WTC11 (cell line): ENCODE measurements at places on chromosomes 1 and 21. TPM values are rescaled to one million over a fixed set of nuclear protein-coding genes. Genes with fewer than 3 reads are reported as not detected.
A peak's percentile ranks its signal among the peaks of the same experiment; 100 is the strongest.

GRCh38 chr21:34027721-34028461 is 45.5 kb upstream of the MRPS6 start:
- no peak for DNase-seq

GRCh38 chr1:167273027-167273800 is 52.5 kb downstream of the POU2F1 start:
- no peak for DNase-seq

DNA sequence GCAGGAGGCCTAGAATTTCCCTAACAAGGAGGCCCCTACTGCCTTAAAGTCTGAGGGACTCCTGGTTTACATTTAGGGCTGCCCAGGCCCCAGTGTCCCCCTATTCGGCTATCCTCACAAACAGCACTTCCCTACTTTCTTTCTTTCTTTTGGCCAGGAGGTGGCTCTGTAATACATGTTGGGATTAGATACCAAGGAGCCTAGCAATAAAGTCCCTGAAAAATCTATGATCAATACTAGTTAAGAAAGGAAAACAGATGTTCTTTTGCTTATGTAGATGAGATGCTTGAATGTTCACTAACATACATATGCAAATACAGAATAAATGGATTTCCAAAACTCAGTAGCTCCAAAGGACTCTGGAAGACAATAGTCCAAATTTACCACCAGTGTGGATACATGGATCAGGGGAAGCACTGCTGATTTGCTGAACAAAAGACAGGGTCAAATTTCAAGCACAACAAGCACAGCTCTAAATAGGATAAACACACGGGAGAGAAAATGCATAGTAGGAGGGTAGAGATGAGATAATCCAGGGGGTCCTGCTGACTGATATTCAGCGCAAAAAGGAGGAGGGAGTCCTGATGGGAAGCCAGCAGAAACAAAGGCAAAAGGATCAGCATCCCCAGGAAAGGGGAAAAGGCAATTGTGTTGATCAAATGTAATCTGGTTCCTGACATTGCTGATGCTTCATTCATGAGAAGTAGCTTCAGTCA is 240.0 kb downstream of the NUF2 start:
- DNase-seq: peak; percentile 16

DNA sequence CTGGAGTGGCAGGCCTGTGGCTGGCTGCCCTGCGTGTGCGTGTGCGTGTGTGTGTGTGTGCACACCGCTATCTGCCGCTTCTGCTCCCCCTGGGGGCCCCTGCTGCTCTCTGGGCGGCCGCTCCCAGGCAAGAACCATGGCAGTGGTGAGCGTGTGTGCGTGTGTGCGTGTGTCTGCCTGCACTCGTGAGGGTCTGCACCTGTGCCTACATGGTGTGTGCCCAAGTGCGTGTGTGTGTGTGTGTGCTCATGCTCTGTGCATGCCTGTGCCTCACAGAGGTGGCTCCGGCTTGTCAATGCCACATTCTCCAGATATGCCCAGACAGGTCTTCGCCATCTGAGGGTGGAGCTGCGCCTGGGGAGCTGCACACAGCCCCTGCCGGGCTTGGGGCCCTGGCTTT is 18.7 kb upstream of the PEX10 start:
- no peak for DNase-seq

DNA sequence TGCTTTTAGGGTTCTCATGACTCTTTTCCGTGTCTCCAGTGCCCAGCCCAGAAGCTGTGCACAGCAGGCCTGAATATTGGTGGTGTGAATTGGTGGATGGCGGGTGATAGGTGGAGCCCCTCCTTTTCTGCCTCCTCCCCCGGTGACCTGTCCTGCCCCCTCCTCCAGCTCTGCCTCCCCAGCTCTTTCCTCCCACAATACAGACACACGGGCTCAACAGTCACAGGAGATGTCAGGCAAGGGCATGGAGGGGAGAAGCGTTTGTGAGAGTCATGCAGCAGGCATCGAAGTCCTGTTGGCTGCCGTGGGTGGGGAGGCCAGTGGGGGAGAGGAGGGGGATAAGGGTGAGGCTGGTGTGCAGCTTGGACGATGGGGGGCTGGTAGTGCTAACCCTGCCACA is 17.3 kb upstream of the TTC4 start:
- no peak for DNase-seq

- no peak for DNase-seq
These were observed 35.9 kb upstream of the PTGS2 start for GRCh38 chr1:186715887-186716809.

GRCh38 chr1:21659099-21659923 is 9.8 kb downstream of the RAP1GAP start:
- peak; percentile 86 for DNase-seq

- DNase-seq: no peak
These were observed 386.3 kb downstream of the DISC1 start for GRCh38 chr1:232012773-232013386.

DNA sequence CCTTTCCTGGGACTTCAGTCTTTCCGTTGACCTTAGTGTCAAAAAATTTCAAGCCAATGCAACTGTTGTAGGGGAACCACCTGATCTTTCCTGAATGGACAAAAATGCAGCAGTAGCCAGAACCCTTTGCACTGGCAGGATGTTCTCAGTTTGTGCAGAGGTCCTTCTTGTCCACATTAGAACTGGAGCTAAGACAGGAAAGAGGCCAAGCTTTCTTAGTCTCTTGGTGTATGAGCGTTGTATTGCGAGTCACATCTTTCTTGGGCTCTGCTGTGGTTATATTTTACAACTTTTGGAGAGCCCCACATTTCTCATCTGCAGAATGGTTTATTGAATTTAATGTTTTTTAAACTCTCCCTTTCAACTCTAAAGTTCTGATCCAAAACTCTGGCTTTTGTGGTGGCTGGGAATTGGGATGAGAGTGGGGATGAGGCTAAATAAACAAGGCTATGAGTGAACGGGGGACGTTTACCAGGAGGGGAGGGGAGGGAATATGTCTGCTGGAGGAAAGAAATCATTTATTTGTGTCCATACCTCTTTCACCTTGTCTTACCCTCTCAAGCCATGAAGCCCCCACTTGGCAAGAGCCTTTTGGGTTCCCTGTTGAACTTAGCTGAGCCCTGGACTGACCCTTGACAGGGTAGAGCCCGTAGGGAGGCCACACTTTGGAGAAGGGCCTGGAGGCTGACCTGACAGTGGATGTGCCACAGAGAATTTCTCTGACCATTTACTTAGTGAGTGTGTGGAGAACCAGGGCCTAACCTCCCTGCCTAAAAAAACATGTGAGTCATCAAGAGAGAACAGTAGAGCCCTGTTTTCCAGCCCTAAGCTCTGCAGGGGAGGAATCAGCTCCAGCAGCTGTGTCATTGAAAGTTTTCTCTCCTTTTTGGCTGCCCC is 586 bp downstream of the CHI3L2 start:
- no peak for DNase-seq

DNA sequence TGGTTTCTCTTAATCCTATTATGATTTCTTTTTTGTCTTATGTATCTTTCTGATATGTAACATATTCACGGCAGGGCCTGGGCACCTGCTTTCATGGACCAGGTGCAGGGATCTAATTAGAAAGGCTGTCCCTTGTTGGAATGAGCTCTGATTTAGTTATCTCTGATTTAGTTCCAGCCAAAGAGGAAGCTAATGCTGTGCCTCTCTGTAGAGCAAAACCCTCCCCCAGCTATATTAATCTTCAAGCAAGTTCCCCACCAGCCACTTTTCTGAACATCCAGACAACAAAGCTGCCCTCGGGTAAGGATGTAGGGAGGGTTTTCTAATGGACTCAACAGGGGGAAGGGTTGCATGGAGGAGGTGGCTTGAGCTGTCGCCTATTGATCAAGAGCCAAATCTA is 6.1 kb downstream of the TSACC start:
- DNase-seq: no peak

DNA sequence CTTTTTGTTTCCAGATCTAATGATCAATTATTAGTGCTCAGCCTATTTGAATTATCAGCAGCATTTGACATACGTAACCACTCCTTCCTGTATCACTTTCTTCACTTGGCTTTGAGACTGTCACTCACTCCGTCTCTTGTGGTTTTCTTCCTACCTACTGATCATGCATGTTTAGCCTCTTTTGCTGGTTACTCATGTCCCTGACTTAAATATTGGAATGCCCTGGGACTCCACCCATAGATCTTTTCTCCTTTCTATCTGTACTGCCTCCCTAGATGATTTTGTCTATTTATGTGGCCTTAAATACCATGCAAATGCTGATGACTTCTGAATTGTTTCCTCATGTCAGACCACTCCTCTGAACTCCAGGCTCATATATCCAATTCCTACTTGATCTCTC is 57.7 kb upstream of the PDE4B start:
- no peak for DNase-seq

DNA sequence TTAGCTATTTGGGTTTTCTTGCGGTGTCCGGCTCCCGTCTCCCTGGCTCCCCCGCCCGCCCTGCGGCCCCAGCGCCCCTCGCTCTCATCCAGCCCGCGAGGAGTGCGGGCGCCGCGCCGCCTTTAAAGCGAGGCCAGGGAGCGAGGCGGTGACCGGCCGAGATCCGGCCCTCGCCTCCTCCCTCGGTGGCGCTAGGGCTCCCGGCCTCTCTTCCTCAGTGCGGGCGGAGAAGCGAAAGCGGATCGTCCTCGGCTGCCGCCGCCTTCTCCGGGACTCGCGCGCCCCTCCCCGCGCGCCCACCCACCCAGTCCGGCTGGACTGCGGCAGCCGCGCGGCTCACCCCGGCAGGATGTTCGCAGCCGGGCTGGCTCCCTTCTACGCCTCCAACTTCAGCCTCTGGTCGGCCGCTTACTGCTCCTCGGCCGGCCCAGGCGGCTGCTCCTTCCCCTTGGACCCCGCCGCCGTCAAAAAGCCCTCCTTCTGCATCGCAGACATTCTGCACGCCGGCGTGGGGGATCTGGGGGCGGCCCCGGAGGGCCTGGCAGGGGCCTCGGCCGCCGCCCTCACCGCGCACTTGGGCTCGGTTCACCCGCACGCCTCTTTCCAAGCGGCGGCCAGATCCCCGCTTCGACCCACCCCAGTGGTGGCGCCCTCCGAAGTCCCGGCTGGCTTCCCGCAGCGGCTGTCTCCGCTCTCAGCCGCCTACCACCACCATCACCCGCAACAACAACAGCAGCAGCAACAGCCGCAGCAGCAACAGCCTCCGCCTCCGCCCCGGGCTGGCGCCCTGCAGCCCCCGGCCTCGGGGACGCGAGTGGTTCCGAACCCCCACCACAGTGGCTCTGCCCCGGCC is 492 bp downstream of the HLX start:
- DNase-seq: peak; percentile 41

DNA sequence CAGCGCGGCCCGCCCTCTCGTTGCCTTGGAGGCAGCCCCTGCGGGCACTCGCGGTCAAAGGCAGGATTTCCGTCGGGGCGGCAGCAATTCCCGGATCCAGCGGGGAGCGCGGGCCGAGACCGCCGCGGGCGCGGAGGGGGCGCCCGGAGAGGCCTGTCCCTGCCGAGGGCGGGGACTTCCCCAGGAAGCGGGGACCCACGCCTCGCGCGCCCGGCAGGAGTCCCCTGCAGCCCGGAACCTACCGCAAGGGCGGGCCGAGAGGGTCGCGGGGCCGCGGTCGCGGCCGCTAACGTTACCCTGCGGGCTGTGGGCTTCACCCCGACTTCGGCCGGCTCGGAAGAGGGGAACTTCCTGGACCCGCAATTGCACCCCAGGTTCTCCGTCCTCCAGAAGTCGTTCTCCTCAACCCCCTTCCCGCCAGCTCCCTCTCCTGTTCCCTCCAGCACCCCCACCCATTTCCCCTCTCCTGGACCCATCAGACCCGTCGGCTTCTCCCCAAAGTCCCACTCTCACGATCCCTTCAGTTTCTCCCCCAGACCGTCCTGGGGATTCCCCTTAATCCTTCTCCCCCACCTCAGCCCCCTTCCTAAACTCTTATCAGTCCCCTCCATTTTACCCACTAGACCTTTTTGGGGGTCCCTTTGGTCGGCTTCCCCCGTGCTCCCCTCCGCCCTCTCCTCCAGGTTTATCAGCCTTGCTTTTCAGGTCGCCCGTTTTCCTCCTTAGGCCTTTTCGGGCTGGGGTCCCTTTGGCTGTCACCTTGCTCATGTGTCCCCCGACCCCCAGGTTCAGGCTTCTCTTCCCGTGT is 604 bp downstream of the FGR start:
- DNase-seq: peak; percentile 40

GRCh38 chr1:2784854-2785630 is 16.5 kb downstream of the TTC34 start:
- no peak for DNase-seq

- DNase-seq: peak; percentile 25
These were observed 255.9 kb downstream of the NFIA start for GRCh38 chr1:61337981-61338848.

DNA sequence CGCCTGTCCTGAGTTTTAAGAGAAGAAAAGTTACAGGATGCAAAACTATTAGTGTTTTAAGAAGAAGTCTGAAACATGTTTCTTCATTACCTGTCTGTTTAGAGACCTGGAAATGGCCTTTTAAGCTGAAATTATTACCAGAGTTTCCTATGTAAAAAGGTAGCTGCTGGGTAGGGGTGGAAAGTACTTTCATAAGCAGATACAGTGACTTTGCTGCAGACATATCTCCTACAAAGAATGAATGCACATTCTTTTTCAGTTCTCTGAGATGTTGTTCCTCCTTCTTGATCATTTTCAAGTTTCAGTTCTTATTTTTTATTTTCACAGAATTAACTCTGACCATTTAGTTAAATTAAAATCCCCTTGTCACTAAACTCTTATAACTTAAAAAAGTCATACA is 1329.6 kb downstream of the KCNT2 start:
- DNase-seq: no peak

FDPS gene
- 342 to 366 TPM (median 354 TPM) in 3 replicates for total RNA-seq

CFAP107 gene
- total RNA-seq: not detected in 3 replicates

KRTAP19-3 gene
- not detected in 3 replicates for total RNA-seq

HES2 gene
- total RNA-seq: 1.9 to 2.7 TPM (median 1.9 TPM) in 3 replicates

RBM11 gene
- total RNA-seq: 2.9 to 4.4 TPM (median 3.9 TPM) in 3 replicates

PLEKHN1 gene
- 2.9 to 3.4 TPM (median 3.0 TPM) in 3 replicates for total RNA-seq

DMBX1 gene
- total RNA-seq: 1.7 to 3.7 TPM (median 1.8 TPM) in 3 replicates

CNR2 gene
- not detected in 3 replicates for total RNA-seq

HSF2BP gene
- total RNA-seq: 1.1 to 1.3 TPM (median 1.2 TPM) in 3 replicates

FCGR3B gene
- not detected in 3 replicates for total RNA-seq
